ENCODE measurements at places on chromosomes 1 and 21.

GRCh38 chr1:57479471-57479870 lies 55.6 kb upstream of the DAB1 start:
- DNase-seq = no peak

DNA sequence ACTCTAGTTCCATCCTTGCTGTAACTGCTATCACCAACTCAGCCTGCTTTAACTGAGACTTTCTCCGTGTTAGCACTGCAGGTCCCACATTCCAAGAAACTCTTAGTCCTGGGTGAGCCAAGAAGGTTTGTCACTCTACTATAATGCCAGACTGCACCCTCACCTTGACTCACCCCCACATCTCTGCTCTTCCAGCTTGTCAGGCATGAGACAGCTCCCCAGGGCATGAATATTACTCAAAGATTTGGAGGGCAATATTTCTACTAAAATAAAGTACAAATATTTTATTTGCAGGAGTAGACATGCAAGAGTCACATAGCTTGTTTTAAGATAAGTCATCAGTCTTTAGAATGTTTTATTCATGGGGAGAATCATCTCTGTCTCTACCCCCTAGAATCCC lies 110.2 kb downstream of the MATN1 start:
- no peak for DNase-seq

- DNase-seq = no peak
Observed at GRCh38 chr1:169915150-169915549, 21.5 kb upstream of the SCYL3 start.

GRCh38 chr1:115685029-115685705 lies 43.4 kb downstream of the VANGL1 start:
- DNase-seq = no peak

GRCh38 chr1:193431265-193431977 lies 245.0 kb upstream of the B3GALT2 start:
- no peak for DNase-seq

DNA sequence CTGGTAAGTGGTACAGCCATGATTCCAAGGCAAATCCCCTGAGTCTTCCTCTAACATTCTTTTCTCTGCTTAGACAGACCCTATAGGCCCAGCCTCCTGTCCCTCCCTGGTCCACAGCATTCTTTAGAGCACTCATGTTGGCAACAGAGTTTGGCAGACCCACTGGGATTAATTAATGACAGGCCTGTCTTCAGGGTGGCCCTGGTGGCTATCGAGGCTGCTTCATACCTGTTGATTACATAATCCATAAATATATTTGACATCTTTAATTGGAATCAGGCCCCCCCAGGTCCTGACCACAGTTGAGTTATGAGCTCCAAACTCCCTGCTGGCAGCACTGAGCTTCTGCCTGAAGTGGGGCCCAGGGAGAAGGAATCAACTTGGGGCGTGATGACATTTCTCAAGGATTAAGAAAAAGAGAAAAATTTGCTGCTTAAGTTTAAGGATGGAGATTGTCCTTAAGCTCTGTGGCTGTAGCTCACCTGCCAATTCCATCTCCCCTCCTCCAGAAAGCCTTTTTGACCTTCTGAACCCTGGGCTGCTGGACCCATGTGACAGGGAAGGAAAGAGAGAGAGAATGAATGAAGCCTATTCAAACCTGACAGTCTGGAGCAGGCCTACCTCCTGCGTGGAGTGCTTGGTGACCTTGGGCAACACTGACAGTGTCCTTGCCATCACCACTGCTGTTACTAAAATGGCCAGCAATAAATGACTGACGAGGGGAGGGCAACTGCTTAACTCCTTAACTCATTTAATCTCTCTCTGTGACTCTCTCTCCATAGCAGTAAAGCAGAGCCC lies 156.6 kb downstream of the TRABD2B start:
- no peak for DNase-seq

GRCh38 chr1:66624412-66625060 lies 90.6 kb downstream of the SGIP1 start:
- no peak for DNase-seq

DNA sequence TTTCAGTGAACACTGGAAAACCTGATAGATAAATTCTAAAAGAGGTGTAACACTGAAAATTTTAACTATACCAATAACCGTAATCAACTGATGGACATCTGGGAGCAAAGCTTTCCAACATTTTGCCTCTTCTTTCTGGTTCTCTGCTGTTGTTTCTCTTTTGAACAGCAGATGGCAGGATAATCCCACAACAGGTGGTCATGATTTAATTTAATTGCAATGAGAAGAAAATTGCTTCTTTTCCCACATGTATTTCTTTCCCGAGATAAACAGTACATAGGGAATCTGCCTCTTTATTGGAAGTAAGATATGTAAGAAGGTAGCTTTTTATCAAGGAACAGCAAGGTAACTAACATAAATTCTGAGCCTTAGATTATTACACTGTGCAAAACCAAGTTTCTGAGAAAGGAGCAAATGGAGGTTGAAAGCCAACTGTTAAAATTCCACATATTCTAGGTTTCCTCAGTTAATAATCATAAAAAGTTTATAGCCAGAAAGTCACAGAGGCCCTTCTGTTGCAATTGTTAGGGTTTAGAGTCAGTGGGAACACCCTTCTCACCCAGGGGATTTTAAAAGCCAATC lies 72.9 kb downstream of the RPS6KA1 start:
- peak; percentile 60 for DNase-seq

GRCh38 chr1:116945996-116946395 lies 36.3 kb downstream of the PTGFRN start:
- no peak for DNase-seq

DNA sequence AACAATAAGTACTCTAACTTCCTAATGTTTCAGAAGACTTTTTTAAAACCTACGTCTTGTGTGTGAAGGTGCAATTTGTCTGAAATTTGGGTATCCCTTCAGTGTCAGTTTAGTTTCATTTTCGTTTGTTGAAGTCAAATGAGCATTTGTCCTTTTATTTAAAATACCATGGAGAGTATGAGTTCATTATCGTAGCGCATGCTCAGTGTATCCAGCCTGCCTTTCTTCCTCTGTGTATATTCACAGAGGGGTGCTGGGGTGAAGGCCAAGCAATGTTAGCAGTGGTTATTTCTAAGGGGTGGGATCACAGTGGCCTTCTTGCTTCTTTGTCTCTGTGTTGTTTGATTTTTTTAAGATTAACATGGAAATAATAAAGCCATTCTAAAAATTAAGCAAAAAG lies 43.2 kb downstream of the CNN3 start:
- no peak for DNase-seq

DNA sequence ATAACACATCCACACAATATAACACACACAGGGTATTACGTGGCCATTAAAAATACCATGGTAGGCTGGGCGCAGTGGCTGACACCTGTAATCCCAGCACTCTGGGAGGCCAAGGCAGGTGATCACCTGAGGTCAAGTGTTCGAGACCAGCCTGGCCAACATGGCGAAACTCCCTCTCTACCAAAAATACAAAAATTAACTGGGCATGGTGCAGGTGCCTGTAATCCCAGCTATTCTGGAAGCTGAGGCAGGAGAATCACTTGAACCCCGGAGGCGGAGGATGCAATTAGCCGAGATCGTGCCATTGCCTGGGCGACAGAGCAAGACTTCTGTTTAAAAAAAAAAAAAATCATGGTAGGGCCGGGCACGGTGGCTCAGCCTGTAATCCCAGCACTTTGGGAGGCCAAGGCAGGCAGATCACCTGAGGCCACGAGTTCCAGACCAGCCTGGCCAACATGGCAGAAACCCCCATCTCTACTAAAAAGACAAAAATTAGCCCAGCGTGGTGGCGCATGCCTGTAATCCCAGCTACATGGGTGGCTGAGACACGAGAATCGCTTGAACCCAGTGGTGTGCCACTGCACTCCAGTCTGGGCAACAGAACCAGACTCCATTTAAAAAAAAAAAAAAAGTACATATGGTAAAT lies 24.1 kb upstream of the HPDL start:
- DNase-seq = no peak

- DNase-seq = no peak
Observed at GRCh38 chr1:162033428-162033827, 9.8 kb upstream of the OLFML2B start.
